Suppressor macrophage (primary cell): ENCODE measurements at places on chromosomes 11 and 22.

DNA sequence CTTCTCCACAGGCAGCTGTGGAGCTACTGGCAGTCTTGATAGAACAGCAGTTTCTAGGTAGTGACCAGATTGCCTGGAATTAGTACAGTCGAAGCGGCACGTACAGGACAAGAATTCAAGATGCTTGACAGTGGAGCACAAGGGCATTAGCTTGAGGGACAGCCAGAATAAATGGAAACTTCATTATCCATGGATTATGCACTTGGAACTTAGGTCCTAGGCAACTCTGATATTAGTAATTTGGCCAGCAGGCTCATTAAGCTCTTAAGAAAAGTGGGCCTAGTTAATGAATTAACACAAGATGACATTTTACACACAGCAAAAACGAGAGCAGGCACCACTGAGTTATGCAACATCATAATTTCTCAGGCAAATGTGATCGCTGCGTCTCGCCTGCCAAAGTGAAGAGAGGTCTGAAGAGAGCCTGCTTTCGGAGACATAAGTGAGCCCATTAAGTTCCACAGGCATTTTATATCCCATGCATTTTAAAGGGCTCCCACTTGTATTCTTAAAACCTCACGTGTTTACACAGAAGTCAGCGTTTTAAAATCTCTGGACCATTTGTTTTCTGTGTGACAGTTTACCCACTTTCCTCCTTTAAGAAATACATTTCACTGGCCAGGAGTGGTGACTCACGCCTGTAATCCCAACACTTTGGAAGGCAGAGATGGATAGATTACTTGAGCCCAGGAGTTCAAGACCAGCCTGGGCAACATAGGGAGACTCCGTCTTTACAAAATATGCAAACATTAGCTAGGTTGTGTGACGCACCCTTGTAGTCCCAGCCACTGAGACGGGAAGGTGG lies 66.2 kb downstream of the COMMD9 start:
- no peak for DNase-seq

DNA sequence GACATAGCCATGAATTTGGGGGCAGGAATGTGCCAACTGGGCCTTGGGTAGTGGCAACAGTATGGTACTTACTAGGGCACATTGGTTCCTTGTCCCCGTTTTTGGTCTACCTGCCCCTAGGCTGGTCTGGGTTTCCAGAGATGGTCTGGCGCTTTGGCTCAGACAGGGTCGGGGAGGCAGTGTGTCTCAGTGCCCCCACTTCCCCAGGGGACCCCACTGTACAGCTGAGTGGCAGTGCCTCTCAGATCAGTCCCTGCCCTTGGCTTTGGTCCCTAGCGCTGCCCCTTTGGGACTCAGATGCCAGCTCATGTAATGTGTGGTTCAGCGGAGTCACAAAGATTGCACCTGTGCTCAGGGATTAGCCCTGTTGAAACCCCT lies 3.3 kb downstream of the RIC8A start:
- DNase-seq: no peak

DNA sequence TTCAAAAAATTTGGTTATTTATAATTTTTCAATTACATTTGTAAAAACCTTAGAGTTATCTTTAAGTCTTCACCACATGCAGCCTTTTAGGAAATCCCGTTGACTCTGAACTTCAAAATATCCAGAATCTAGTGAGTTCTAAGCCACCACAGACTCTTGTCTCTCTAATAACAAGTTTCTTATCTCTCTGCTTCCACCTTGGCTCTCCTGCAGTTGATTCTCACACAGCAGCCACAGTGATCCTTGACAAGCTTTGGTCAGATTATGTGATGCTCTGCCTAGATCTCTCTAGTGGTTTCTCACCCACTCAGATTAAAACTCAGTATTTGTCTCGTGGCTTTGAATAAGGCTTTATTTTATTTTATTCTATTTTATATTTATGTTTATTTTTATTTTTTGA lies 8.6 kb downstream of the HSD17B12 start:
- DNase-seq: no peak

- DNase-seq: no peak
Measured at GRCh38 chr22:26466196-26466595, 17.4 kb downstream of the HPS4 start.

DNA sequence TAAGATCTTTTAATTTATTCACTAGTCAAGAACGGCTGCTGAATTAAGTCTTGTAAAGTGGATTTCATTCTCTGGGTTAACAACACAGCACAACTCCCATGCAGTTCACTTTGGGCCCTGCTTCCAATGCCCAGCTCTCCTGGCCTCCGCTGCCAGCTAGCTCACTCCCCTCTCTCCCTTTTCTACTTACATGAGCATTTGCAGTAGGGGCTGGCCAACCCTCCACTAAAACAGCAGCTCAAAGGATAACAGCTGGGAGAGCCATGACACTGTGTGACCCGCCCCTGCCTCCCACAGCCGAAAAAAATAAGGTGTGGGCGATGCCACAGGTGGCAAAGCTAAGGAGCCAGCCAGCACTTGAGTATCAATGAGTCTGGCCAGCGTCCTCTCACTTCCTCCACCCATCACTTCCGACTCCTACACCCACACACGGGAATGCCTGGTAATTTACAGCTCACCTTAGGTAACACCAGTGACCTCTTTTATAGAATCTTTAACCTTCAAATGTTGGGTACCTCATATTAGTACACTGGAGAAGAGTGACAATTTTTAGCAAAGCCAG lies 56.8 kb downstream of the DGCR2 start:
- DNase-seq: no peak

DNA sequence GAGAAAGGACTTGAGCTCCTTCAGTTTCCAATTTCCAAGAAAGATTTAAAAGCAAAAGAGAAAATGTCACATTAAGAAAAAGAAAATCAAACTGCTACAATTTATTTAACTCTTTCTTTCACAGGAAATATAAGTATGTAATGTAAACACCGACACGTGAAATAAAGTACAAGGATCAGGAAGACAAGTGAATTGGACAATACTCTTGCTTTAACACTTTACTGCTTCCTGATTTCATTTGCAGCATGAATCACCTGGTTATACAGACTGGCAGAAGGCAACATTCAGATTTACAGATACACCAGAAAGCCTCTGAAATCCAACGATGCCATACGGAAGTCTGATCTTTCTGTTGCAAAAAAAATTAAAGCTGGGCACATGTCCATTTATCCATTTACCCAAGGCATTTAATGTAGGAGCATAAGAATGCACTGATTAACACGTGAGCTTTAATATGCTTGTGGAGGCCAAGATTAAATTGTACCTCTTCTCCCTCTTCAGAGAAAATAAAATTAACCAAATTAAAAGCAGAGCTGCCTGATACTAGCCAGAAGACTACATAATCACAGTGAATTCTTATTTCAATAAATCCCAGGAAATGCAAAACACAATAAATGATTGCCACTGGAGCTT lies 16.0 kb upstream of the PPP2R1B start:
- DNase-seq: no peak

GRCh38 chr11:17649696-17650095 lies 69.7 kb upstream of the MYOD1 start:
- no peak for DNase-seq

DNA sequence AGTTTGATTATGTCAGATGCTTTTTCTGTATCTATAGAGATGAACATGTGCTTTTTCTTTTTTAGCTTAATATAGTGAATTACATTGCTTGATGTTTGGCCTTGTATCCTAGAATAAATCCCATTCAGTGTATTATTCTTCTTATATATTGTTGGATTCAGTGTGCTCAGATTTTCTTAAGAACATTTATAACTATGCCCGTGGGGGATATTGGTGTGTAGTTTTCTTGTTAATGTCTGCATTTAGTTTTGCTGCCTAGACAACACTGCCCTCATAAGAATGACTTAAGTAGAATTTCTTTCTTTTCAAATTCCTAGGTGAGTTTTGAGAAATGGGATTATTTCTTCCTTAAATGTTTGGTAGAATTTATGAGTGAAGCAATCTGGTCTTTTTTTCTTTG lies 98.5 kb downstream of the TMEM135 start:
- no peak for DNase-seq

DNA sequence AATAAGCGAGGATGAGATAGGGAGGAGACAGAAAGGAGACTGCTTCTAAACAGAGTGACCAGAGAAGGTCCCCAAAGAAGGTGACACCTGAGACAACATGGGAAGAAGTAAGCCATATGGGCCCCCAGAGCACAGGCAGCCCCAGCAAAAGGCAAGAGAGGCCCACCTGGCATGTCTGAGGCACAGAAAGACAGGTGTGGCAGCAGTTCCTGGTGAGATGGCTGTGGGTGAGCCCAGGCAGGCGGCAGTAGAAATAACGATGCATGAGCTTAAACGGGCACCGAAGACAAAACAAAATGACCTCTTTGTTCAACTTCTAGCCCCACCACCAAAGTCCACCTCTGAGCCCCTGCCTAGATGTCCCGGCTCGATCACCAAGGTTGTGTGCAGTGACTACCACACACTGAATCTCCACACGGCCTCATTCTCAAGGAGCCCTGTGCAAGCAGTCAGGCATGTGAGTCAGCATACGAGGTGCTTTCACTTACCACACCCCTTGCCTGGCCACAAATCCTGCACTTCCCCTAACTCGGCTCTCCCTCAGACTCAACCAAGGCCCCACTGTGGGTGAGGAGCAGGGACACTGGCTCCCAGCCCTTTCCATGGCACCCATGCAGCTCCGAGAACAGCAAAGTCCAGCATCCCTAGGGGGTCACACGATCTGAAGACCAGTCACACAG lies 77.6 kb downstream of the PACSIN2 start:
- DNase-seq: peak; percentile 90

GRCh38 chr11:9616858-9617257 lies 43.4 kb downstream of the WEE1 start:
- no peak for DNase-seq

- DNase-seq: peak; percentile 50
Measured at GRCh38 chr11:110712659-110713448, 617 bp upstream of the ARHGAP20 start.

- DNase-seq: no peak
Measured at GRCh38 chr22:50396751-50397370, 53.7 kb downstream of the PPP6R2 start.

DNA sequence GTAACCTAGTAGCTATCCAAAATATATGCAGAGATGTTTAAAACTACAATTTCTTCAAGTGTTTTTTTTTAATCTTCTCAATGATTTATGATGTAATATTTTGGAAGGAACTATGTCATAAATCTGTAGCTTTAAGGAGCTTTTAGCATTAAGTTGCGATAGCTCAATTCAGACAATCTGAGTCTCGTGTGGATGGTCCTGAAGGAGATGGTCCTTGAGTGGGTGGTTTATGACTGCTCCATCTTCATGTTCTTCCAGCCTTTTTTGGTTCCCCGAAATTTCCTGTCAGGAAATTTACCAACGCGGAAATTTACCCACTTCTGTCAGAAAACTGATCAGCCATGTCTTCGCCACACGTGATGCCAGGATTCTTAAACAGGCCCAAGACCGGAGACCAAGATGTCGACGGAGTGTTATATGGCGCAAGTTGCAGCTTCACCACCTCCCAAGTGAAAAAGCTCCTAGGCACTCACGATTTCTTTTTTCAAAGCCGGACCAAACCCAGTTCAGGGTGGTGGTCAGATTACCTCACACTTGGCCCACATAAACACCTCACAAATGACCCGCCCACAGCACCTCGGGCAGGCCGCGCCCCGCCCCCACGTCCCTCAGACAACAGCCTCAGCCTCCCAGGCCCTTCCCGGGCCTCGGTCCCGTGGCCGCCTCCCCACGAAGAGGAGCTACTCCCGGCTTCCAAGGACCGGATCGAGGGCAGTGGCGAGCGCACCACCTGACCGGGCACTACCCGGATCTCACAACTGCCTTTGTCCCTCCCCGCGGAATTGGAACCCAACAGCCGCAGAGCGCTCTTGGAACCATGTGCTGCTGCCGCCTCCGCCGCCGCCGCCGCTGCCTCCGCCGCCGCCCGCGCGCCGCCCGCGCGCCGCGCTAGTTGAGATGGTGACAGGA lies at the start of gene MORC2:
Gene MORC2 (minus strand): TSS at position 760 of the 909 bp plus-strand sequence. CDS start 885 bp downstream, outside the sequence.
- DNase-seq: no peak

DNA sequence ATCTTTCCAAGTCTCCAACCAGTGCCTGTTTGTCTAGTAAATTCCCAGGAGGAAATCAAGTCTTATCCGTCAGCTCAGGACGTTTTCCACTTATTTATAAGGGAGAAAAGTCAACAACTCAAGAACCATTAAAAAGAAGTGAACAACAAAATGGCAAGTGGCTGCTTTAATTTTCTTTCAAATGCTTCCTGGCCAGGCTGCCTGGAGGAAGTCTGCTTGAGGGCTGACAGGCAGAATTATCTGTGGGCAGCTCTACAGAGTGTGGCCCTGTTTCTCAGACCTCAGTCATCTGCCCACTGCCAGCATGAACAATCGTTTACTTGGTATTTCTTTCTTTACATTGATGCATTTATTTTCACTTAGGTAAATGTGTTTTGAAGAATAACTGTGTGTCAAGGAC lies 281.9 kb upstream of the ISX start:
- peak; percentile 20 for DNase-seq

DNA sequence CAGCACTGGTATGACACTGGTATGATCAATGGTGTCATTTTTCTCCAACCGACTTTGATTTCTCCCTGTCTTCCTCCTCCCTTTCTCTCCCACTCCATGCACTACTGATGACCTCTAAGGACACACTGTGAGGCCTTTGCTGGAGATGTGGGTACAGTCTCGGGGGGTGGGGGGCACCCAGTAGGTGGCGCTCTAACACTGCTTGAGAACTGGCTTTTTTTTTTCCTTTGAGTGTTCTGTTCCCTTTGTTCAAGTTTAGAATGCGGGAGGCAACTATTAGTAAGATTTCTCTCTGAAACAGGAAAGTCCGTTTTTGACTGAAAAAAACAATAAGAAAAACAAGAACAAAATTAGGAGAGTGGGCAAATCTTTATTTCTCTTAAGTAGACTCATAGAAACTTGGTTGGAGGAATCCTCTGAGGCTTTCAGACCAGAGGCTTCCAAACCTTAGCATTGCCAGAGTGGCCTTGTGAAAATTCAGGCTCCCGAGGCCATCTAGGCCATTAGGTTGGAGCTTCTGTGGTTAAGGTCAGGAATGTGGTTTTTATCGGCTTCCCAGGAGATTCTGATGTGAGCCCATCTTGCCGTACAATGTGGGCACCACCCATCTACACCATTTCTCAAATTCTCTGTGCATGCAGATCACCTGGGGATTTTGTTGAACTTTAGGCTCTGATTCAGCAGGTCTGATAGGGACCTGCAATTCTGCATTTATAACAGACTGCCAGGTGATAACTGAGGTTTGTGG lies 43.2 kb downstream of the PANX1 start:
- peak; percentile 75 for DNase-seq

- no peak for DNase-seq
Measured at GRCh38 chr22:43133401-43133800, 9.8 kb downstream of the MCAT start.

GRCh38 chr11:69968396-69969347 lies 109.4 kb upstream of the ANO1 start:
- DNase-seq: no peak

DNA sequence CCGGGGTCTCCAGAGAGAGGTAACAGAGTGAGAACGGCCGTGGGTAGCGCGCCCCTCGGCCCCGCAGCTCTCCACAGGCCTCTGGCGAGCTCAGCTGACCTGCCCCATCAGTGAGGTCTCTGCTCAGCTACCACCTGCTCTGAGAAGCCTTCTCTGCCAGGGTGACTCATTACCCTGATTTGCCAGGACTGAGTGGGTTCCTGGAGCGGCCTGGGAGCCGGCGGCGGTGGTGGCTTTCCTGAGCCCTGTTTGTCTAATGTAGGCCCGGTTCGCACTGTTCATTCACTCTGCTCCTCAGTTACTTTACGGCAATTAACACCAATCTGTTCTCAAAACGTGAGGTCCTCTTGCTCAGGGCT lies 351.0 kb upstream of the B3GAT1 start:
- DNase-seq: no peak

- no peak for DNase-seq
Measured at GRCh38 chr11:67243051-67243450, 23.2 kb upstream of the GRK2 start.
